Cardiac atrium fibroblast (primary cell): ENCODE measurements at places on chromosomes 6 and 20. TPM values are rescaled to one million over a fixed set of nuclear protein-coding genes. Genes with fewer than 3 reads are reported as not detected.

Gene NFATC2
- 0.16 and 0.36 TPM in 2 replicates for total RNA-seq

Gene HSF2
- 12.8 and 14.6 TPM in 2 replicates for total RNA-seq

Gene TEAD3
- 12.5 and 13.0 TPM in 2 replicates for total RNA-seq

Gene UNC93A
- total RNA-seq = not detected in 2 replicates

Gene KCNK15
- 0.18 and 1.1 TPM in 2 replicates for total RNA-seq

Gene PDE7B
- 41.0 and 49.5 TPM in 2 replicates for total RNA-seq

Gene PDYN
- total RNA-seq = not detected in 2 replicates

Gene CSE1L
- 47.7 and 62.5 TPM in 2 replicates for total RNA-seq

Gene HSPA1L
- 0.49 TPM in 1 of 2 replicates, not detected in the other for total RNA-seq

Gene FBXO5
- total RNA-seq = 7.6 and 8.4 TPM in 2 replicates

Gene TSHZ2
- total RNA-seq = 0.90 and 1.9 TPM in 2 replicates

Gene ENPP1
- total RNA-seq = 0.81 and 1.6 TPM in 2 replicates

Gene CCM2L
- total RNA-seq = 0.65 and 1.8 TPM in 2 replicates

Gene PXT1
- not detected in 2 replicates for total RNA-seq

Gene MICB
- total RNA-seq = 7.2 and 7.9 TPM in 2 replicates

Gene SLC22A3
- total RNA-seq = 3.2 and 3.4 TPM in 2 replicates

Gene FAM110A
- total RNA-seq = 1.4 and 1.8 TPM in 2 replicates

Gene DDRGK1
- 54.9 and 87.8 TPM in 2 replicates for total RNA-seq

Gene TSPYL1
- 46.0 and 51.8 TPM in 2 replicates for total RNA-seq

Gene SKIC2
- 28.0 and 44.9 TPM in 2 replicates for total RNA-seq

Gene OLIG3
- total RNA-seq = not detected in 2 replicates

Gene OR12D2
- not detected in 2 replicates for total RNA-seq

Gene IRF4
- 0.16 TPM in 1 of 2 replicates, not detected in the other for total RNA-seq

Gene QKI
- 107 and 114 TPM in 2 replicates for total RNA-seq

Gene PPIL6
- 0.36 and 3.1 TPM in 2 replicates for total RNA-seq

Gene OPRL1
- 0.65 TPM in 1 of 2 replicates, not detected in the other for total RNA-seq

Gene NR2E1
- total RNA-seq = not detected in 2 replicates

Gene COX4I2
- total RNA-seq = not detected in 2 replicates

Gene RAD21L1
- total RNA-seq = not detected in 2 replicates

Gene KCNB1
- total RNA-seq = 0.18 and 2.4 TPM in 2 replicates
